ENCODE measurements at places on chromosomes 1 and 21. TPM values are rescaled to one million over a fixed set of nuclear protein-coding genes. Genes with fewer than 3 reads are reported as not detected.

DNA sequence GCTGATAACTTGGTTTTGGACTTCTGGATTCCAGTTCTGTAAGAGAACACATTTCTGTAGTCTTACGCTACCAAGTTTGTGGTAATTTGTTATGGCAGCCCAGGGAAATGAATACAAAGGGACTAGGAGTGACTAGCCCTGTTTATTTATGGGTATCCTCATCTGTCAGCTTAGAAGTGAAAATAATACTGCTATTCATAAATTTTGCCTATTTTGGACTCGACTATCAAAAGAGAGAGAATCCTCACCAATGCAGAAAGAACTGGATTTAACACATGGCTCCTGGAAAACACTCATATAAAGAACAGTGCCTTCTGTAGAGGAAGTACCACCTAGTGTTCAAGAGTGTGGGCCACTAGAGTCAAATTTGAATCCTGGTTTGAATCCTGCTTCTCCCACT is 22.6 kb downstream of the HSD11B1 start:
- DNase-seq = no peak

DNA sequence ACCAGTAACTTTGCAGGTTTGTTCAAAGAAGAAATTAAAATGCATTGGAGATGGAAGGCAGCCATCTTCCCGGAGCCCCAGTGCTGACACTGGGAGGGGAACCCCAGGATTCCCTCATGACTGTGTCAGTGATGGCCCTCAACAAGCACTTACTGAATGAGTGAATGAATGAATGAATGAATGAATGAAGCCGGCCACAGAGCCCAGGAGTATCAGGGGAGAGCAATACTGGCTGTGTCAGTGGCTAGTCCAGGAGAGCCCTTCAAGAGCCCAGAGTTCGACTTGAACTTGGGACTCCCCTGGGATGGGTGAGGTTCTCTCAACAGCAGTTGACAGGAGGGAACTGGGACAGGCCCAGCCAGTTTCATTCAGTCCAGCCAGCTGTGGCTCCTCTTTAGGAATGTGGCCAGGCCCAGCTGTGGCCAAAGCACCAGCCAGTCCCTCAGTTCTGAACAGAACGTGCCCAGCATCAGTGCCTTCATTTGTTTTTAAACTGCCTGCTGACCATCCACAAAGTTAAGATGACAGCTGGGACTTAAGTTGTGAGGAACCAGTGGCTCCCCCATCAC is 9.2 kb upstream of the ERG start:
- DNase-seq = no peak

DNA sequence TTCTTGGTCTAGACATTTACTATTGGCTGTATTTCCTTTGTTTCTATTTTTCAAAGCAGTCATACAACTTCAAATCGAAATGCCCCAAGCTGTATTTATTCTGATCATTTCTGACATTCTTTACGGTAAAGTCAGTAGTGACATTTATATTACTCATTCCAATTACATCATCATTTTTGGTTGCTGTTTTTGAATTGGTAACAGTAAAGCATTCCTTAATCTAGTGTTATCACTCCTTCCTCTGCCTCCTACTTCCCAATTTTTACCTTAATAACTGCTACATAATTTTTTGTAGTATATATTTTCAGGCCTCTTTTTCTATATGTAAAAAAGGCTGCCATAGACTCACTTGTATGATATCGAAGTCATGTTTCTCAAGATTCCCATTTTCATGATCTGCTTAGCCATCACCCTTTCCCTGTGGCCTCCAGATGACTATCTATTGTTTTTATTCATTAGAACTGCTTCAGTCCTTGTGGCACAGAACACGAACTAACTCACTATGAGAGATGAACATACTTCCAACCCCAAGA is 167.2 kb downstream of the RUNX1 start:
- DNase-seq = no peak

GRCh38 chr1:15968172-15968571 is 7.7 kb downstream of the ZBTB17 start:
- DNase-seq = no peak

GRCh38 chr21:42012763-42013329 is 2.7 kb upstream of the ZBTB21 start:
- DNase-seq = no peak

GRCh38 chr1:73659136-73659535 is 538.8 kb downstream of the LRRIQ3 start:
- DNase-seq = no peak

- peak; percentile 75 for DNase-seq
These were observed at the start of gene FHAD1 for GRCh38 chr1:15246960-15247614. FHAD1 (plus strand) TSS chr1:15247223; CDS start chr1:15251785, 4,562 bp downstream.

DNA sequence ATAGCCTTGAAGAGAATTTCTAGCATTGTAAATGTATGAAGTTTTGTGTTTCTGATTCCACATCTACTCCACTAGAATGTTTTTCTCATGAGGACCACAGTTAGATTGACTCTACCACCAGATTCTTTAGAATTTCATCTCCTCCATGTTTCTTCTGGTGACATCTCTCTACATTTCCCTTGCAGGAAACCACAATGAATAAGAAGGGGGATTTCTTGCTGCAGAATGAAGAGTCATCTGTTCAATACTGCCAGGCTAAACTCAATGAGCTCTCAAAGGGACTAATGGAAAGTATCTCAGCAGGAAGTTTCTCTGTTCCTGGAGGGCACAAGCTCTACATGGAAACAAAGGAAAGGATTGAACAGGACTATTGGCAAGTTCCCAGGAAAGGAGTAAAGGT is 18.6 kb downstream of the GBP6 start:
- no peak for DNase-seq

GRCh38 chr21:31141389-31142000 is 103.2 kb upstream of the KRTAP19-8 start:
- DNase-seq = no peak

- no peak for DNase-seq
These were observed 139.2 kb downstream of the CLIC6 start for GRCh38 chr21:34807881-34808568.

GRCh38 chr1:52769346-52770033 is 43.2 kb downstream of the ZYG11B start:
- no peak for DNase-seq

DNA sequence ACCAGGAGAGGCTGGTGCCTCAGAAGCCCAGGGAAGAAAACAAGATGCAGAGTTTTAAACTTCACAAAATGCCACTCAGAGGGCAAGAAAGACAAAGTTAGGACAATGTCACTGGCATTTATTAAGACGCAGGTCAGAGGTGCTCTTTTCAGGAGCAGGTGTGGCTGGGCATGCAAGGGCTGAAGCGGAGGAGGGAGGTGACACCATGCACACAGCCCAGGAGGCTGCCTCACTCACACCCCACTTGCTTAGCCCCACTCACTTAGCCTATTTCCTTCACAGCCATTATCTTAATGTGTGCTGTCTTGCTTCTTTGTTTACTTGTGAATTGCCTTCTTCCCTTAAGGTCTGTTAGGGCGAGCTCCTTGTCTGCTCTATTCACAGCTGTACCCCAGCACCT is 17.2 kb downstream of the HIVEP3 start:
- no peak for DNase-seq

- DNase-seq = no peak
These were observed 24.6 kb downstream of the NTPCR start for GRCh38 chr1:232974971-232975370.

DNA sequence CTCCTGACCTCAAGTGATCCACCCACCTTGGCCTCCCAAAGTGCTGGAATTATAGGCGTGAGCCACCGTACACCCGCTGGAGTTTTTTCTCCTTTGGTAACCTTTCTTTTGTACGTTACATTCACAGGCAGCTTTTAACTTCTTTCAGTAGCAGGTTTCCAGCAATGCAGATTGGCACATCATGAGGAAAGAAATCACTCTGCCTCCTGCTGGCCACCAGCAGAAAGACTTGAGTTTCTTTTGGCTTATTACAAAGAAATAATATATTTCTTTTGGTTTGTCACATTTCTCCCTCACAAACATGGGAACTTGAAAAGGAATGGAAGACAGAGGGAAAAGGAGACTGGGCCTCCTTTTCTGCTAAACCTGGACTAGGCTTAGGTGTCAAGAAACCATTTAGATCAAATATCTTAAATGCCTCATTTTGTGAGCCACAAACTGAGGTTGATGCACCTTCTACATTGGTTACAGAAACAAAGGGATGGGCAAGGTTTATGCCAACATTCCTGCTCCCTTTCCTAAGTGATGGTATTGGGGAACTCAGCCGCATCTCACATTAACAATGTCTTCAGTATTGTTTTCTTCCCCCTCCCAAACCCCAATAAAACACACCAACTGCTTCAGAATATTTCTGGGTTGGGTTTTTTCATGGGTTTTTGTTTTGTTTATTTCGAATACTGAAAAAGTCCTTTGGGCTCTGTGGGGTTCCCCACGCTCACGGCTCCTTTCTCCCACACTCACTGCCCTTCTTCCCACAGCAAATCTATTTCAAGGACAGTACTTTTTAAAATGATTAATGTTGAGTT is 7.7 kb downstream of the ENSA start:
- DNase-seq = peak; percentile 45

GRCh38 chr21:43911015-43911934 is 46.3 kb downstream of the AGPAT3 start:
- no peak for DNase-seq

GRCh38 chr1:231155808-231156207 is 6.0 kb upstream of the TRIM67 start:
- DNase-seq = no peak

DNA sequence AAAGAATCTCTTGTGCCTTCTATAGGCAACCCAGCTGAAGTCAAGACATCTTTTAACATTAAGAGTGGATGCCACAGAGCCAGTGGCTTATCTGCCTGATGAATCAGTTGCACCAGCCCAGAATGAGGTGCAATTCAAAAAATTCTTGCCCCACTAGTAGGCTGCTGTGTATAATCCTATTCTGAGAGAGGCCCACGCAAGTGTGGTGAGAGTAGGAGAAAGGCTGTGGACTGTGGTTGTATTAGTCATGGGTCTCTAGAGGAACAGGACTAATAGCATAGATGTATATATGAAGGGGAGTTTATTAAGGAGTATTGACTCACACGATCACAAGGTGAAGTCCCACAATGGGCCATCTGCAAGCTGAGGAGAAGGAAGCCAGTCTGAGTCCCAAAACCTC is 216.4 kb downstream of the LTN1 start:
- DNase-seq = no peak

GRCh38 chr1:21451212-21451611 is 11.3 kb downstream of the NBPF3 start:
- no peak for DNase-seq

DNA sequence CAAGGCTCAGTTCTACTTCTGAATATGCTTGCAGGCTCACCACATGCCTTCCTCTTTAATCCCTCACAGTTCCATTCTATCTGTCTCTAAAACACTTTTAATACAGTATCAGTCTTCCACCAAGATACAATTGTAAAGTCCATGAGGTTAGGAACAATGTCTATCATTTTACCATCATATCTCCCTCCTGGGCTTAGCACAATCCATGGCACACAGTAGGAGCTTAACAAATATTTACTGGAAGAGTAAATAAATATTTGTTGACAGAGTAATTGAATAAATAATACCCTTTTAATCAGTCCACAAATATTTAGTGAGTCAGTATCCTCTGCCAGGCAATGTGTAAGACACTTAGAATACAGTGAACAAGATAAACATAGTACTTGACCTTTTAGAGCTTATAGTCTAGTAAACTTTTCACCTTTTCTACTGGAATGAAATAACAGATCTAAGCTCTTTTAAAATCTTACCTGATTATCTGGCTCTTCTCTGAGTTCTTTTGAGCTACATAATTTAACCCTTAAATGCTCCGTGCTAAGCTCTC is 12.7 kb upstream of the GADD45A start:
- no peak for DNase-seq

GRCh38 chr1:214979191-214979590 is 103.3 kb upstream of the KCNK2 start:
- no peak for DNase-seq

- DNase-seq = no peak
These were observed 7.7 kb downstream of the POU3F1 start for GRCh38 chr1:38038861-38039260.

- no peak for DNase-seq
These were observed 102.7 kb downstream of the KCND3 start for GRCh38 chr1:111886741-111887140.

GRCh38 chr1:57036641-57037579 is 71.1 kb upstream of the C8B start:
- DNase-seq = no peak

DNA sequence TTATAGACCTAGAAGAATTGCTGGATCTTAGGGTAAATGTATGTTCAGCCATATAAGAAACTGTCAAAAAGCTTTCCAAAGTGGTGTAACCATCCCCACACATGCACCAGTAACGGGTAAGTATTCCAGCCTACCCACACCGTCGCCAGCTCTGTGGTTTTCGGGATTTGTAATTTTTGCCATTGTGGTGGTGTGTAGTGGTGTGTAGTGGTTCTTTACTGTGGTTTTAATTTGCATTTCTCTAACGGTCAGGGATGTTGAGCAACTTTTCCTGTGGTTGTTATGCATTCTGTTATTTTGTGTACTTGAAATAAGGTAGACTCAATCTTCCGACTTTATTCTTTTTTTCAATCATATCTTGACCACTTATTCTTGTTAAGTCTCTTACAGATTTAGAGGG is 342.4 kb upstream of the AJAP1 start:
- DNase-seq = no peak

GRCh38 chr1:165639821-165640623 is 9.0 kb downstream of the MGST3 start:
- DNase-seq = no peak

GRCh38 chr21:31957631-31958030 is 84.8 kb downstream of the HUNK start:
- no peak for DNase-seq

The SPATA6 gene
- total RNA-seq = 11.3 TPM

The ZNF678 gene
- total RNA-seq = 17.5 TPM

The VCAM1 gene
- 0.98 TPM for total RNA-seq

The TMEM269 gene
- total RNA-seq = 0.32 TPM

The TLCD4 gene
- total RNA-seq = 0.10 TPM

The CAPZA1 gene
- 149 TPM for total RNA-seq

The CCDC190 gene
- not detected for total RNA-seq

The OR2L5 gene
- 0.22 TPM for total RNA-seq

The FABP3 gene
- 148 TPM for total RNA-seq

The GUCA2A gene
- not detected for total RNA-seq

The CD1E gene
- not detected for total RNA-seq

The DDR2 gene
- 4.4 TPM for total RNA-seq

The HECTD3 gene
- 137 TPM for total RNA-seq

The NCAM2 gene
- 4.3 TPM for total RNA-seq

The SPRR2B gene
- total RNA-seq = not detected

The HOOK1 gene
- 2.1 TPM for total RNA-seq

The IGSF9 gene
- 23.4 TPM for total RNA-seq

The COL24A1 gene
- total RNA-seq = 0.15 TPM

All from glutamatergic neuron (in vitro differentiated cells).